ENCODE measurements at places on chromosomes 5 and 9. TPM values are rescaled to one million over a fixed set of nuclear protein-coding genes. Genes with fewer than 3 reads are reported as not detected.

DNA sequence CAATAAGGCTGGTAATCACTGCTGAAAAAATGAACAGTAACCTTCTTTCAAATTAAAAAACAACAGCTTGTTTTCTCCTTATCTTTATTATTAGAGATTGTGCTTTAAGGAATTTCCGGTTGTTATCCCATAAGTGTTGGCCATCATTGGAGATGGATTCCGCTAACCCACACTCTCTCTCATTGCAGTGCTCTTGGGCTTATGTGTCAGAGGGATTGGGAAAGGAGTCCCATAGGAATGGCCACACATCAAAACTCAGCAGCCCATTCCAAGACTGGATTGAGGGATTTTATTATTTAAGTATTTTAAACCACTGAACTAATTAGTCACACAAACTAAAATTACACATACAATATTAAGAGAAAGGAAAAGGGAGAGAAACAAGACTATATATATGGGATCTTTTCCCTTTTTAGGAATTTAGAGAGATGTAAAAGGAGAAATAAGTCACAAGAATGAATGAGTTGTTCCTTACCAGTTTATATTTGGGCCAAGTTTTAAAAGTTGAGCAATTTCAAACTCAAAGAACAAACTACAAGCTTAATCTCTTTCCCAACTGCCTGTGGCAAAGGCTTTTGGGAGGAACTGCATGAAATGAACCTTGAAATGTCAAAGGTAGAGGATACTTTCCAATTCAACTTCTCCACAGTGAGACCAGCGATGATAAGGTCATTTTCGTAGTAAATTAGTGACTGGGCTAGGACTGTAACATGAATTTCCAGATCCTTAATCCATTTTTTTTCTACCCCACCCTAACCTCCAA, 2.4 kb downstream of the SPINK6 start:
- H3K4me1 ChIP-seq: peaks cover 3% of the 10 kb centered on the region
- H3K27ac ChIP-seq: no peak overlapping the region
- no peak for DNase-seq
- H3K27me3 ChIP-seq: peaks cover 8% of the 10 kb centered on the region
- H3K4me3 ChIP-seq: no peak overlapping the region

- peaks cover 27% of the 10 kb centered on the region for H3K36me3 ChIP-seq
- no peak overlapping the region for H3K27ac ChIP-seq
- no peak overlapping the region for H3K4me3 ChIP-seq
- peaks cover 39% of the 10 kb centered on the region for H3K27me3 ChIP-seq
- no peak for DNase-seq
- H3K4me1 ChIP-seq: peaks cover 12% of the 10 kb centered on the region
These were observed 156.1 kb upstream of the ERCC6L2 start for GRCh38 chr9:95719354-95719753.

- H3K27me3 ChIP-seq: no peaks in the 10 kb centered on the region
- H3K27ac ChIP-seq: no peak overlapping the region
- no peaks in the 10 kb centered on the region for H3K4me1 ChIP-seq
- no peaks in the 10 kb centered on the region for H3K36me3 ChIP-seq
These were observed 111.5 kb upstream of the BASP1 start for GRCh38 chr5:17105744-17106418.

The PPP1R26 gene
- 0.28 TPM for total RNA-seq

- H3K27me3 ChIP-seq: peaks cover 2% of the 10 kb centered on the region
- no peaks in the 10 kb centered on the region for H3K4me1 ChIP-seq
- no peak overlapping the region for H3K4me3 ChIP-seq
These were observed 287.5 kb downstream of the SMARCA2 start for GRCh38 chr9:2302606-2303005.

The FAM169A gene
- total RNA-seq: 5.8 TPM

The NR5A1 gene
- not detected for total RNA-seq

Measured in activated CD8-positive, alpha-beta memory T cell treated with anti-CD3 and anti-CD28 coated beads, Interleukin-2, amount 10 ng/mL, durations not matched to agents 7 days and 5 days (primary cell).